Glutamatergic neuron (in vitro differentiated cells): ENCODE measurements at places on chromosomes 12 and 14.

DNA sequence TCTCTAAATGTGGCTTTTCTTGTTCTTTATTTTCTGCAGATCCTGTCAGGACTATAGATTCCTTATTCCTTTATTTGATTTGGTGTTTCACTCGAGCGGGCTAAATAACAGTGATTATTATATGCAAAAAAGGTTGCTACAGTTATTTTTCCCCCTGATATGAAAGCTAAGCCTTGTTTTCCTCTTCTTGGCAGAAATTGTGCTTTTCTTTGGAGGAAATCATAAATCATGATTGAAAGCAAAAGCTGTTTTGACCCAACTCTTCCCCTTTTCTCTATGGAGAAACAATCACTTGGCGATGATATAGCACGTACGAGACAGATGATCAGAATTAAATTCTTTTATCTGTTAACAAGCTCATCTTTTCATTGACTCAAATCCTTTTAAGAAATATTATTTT, 31.4 kb downstream of the PPFIBP1 start:
- no peak for DNase-seq

GRCh38 chr12:107748472-107748871, 12.5 kb downstream of the PRDM4 start:
- no peak for DNase-seq

GRCh38 chr14:91315844-91316267, 71.4 kb upstream of the GPR68 start:
- no peak for DNase-seq

DNA sequence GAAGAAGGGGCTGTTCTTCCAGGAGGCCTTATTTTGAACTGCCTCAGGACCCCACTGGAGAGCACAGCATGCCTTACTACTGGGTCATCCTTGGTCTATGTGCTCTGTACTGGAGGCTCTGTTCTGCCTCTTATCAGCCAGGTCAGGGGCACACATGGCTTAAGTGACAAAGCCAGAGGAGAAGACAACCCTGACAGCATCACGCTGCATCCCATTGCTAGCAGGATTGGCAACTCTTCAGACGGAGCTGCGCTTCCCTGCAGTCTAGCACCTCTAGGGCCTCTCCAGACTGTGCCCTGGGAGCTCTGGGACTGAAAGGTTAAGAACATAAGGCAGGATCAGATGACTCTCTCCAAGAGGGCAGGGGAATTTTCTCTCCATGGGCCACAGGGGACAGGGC, 17.3 kb upstream of the TIGAR start:
- peak; percentile 47 for DNase-seq

- DNase-seq = no peak
These were observed 41.2 kb downstream of the NKX2-1 start for GRCh38 chr14:36478782-36479181.

GRCh38 chr12:57237932-57238853, 8.7 kb downstream of the SHMT2 start:
- DNase-seq = peak; percentile 44

GRCh38 chr12:53299101-53299453, 418 bp upstream of the MYG1 start:
- no peak for DNase-seq

- DNase-seq = no peak
These were observed 140.2 kb downstream of the BCL11B start for GRCh38 chr14:99131632-99132271.

DNA sequence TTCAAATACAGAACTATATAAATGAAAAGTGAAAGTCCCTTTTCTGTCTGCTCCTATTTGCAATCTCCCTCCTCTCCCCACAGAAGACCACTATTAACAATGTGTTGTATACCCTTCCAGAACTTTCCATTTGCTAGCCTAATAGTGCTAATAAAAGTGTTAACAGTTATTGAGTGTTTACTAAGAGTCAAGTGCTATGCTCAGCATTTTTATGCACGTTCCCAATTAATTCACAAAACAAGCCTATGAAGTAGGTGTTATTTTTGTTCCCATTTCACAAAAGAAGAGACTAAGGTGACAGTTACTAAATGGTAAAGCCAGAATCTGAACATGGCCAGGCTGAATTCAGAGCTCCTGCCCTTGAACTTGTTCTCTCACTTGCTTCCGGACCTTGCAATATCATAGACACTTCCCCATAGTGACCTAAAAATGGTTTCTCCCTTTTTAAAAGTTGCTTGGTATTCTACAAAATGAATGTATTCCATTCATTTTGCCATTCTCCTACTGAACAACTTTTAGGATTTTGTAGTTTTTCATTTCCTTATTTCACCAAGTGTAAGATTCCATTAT, 1.6 kb upstream of the PRKAB1 start:
- no peak for DNase-seq

GRCh38 chr12:49673446-49674317, 33.5 kb downstream of the FMNL3 start:
- peak; percentile 88 for DNase-seq

DNA sequence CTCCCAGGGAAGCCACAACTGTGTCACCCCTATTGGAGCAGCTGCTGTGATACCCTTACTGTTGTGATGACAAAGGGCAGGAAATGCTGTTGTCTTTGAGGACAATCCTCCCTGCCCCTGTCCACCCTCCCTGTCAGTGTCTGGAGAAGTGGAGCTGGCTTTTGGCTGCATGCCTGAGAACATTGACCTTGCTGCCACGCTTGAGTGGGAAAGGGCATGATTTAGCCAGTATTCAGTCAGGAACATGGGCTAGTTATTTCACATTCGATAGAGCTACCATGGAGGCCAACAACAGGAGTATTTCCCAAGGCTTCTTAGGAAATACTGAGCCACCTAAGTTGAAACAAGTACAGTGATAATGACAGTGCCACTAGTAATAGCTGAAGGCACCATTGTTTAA, 59.4 kb downstream of the MYRFL start:
- DNase-seq = no peak

DNA sequence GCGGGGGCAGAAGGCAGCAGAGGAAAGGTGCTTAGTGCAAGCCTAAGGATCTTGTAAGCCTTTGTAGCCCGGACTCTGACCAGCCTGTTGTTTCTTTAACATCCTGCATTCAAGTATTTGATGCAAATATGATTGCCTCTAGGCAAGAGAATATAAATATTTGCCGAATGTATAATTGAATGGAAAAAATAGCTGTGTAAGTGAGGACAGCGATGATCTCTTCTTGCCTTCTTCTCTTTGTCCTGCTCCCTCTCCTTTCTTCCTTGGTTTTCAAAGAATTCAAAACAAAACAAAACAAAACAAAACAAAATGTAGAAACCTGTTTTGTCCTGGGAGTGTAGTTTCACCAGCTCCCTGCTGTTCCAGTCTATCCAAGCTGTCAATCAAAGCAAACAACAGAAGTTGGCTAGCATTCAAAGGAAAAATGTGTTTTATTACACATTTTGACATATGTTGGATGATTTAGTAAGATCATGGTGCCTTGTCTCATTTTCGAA, 74.9 kb upstream of the CPM start:
- no peak for DNase-seq

GRCh38 chr14:87264272-87264785, 728.7 kb downstream of the GALC start:
- no peak for DNase-seq

- no peak for DNase-seq
These were observed 14.6 kb downstream of the BEST3 start for GRCh38 chr12:69684466-69684865.

- no peak for DNase-seq
These were observed 207.3 kb downstream of the DAD1 start for GRCh38 chr14:22381766-22382165.

- no peak for DNase-seq
These were observed 505 bp upstream of the HEBP1 start for GRCh38 chr12:13000616-13000924.

DNA sequence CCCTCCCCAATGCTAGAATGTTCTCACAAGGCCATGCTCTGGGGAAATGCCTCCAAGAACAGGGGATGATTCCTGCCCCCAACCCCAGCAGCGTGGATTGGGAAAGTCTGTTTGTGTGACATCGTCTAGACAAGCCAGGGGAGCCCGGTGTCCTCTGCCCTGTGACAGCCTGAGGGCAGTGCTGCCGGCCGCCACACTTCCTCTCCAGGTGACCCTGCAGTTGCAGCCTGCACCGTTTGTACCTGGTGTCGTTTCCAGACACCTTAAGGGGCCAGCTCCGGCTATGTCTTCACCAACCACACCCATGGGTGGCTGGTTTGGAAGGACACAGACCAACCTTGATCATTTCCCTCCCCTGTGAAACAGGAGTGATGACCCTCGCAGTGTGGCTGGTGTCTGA, 372.6 kb downstream of the BCL11B start:
- DNase-seq = no peak

GRCh38 chr14:65190312-65190711, 88.0 kb upstream of the MAX start:
- no peak for DNase-seq

GRCh38 chr14:69259527-69260189, at the start of gene GALNT16:
Gene GALNT16 (plus strand): TSS chr14:69260158. CDS start chr14:69260291, 133 bp downstream.
- DNase-seq = peak; percentile 84

DNA sequence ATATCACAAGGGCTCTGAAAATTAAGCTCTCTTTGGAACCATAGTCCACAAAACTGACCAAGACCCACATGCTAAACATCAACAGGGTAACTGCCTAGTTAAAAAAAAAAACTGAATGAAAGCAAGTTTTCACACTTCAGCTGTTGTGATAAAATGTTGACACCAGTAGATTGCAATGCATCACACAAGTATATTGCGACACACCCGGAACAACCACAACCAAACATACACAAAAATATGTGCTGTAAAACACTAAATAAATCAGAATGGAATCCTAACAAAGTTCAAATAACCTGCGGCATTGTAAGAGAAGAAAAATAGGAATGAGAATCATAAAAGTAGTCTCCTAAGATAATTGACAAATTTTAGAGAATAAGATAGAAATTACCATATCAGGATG, 710.3 kb downstream of the AACS start:
- DNase-seq = no peak

DNA sequence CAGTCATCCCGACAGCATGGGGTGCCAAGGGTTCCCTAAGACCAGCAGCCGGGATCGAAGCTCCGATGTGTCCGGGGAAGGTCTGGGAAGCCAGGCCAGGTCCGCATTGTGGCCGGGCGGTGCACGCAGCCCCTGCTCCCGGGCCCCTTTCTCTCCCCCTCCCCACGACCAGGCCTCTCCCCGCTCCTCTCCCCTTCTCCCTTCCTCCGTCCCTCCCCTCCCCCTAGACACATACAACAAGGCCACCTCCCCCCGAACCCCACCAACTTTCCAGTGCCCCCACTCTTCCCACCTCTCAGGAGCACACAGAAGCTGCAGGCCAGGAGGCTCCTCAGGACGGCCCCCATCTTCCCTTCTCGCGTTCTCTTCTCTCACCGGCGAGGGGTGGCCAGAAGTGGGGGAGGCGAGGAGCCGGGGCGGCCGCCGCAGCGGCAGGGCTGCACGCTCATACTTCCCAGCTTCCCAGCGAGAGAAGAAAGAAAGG, 413 bp downstream of the LRP6 start:
- DNase-seq = peak; percentile 54

- DNase-seq = no peak
These were observed 254.0 kb downstream of the NTF3 start for GRCh38 chr12:5685935-5686334.

DNA sequence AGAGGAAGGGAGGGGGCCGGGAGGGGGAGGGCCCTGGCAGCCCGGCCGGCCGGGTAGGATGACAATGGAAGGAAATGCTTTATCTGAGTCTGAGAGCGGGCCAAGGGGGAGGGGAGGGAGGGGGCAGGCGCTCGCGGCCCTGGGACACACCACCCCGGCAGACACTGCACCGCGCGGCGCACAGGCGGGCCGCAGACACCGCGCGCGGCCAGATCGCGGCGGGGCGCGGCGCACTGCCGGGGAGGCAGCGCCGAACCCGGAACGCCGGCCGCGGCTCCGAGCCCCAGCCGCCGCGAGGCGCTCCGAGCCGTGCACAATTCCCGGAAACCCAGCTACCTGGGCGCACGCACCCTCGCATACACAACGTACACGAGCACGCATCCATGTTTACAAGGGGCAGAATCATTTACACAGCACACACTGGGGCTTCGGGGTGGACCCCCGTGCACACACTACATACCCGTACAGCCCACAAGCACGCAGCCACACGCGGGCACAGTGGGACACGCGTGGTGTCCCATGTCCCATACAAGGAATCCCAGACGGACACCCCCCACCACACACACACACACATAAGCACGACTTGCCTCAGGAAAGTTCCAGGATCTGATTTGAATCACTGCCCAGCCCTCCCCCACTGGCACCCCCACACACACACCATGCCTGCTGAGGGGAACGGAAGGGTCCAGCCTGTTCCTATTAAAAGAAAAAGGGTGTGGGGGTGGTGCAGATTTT, at the start of gene HDAC7:
HDAC7 (minus strand) TSS at position 8 of the 735 bp plus-strand sequence. CDS start 118 bp downstream, outside the sequence.
- DNase-seq = peak; percentile 80

DNA sequence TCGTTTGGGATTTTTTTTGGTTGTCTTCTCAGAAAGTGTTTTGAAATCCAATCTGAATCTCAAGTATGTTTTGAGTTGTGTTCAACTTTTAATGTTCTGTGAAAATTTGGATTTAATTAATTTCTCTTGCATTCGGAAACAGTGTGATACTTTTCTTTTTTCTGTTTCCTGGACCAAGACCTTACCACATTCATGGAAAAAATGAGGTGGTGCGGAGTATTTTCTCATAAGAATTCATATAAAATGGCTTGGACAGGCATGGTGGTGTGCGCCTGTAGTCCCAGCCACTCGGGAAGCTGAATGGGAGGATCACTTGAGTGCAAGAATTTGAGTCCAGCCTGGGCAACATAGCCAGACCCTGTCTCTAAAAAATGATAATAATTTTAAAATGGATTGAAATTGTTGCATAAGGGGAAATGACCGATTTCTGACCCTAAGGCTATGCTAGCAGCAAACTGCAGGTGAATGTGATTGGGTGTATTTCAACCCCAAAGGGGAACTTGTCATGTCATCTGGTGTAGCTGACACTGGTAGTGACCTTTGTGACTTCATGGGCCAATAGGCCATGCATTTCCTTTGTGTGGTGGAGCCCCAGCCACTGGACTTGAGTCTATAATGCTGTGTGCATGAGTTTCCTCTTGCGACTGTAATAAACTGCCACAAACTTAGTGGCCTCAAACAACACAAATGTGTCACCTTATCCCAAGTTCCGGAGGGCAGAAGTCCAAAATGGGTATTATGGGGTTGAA, 123.5 kb upstream of the RFLNA start:
- DNase-seq = no peak

DNA sequence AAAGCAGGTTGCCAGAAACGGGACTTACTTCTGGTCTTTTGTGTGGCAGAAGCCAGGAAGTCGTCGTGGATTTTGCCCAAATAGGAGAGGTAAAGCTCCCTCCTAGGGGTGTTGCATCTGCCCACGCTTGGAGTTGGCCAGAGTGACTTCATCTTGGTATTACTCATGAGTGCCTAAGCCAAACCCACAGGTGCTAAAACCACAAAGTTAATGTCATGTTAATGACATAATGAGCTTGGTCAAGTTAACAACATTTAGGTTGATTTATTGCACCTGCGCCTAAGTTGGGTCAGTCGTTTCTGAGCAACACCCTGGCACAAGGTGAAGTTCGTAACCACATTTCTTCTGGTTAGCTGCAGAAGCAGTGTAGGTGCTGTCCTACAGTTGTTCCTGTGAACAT, 225.2 kb downstream of the FUT8 start:
- DNase-seq = no peak

DNA sequence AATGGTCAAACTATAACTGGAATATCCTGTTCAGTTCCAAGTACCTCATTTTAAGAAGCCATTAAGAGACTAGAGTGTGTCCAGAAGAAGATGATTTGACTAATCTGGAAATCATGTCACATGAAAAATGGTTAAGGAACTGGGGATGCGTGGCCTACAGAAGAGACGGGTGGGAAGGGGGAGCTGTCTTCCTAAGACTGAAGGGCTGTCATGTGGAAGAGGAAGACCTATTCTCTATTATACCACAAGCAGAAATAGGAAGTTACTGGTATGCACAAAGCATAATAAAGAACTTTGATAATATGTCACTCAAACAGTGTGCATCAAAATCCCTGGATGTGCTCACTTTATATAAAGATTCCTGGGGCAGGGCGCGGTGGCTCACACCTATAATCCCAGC, 50.3 kb downstream of the HECTD4 start:
- DNase-seq = no peak
